ENCODE measurements at places on chromosomes 2 and 18.
A peak's percentile ranks its signal among the peaks of the same experiment; 100 is the strongest.

DNA sequence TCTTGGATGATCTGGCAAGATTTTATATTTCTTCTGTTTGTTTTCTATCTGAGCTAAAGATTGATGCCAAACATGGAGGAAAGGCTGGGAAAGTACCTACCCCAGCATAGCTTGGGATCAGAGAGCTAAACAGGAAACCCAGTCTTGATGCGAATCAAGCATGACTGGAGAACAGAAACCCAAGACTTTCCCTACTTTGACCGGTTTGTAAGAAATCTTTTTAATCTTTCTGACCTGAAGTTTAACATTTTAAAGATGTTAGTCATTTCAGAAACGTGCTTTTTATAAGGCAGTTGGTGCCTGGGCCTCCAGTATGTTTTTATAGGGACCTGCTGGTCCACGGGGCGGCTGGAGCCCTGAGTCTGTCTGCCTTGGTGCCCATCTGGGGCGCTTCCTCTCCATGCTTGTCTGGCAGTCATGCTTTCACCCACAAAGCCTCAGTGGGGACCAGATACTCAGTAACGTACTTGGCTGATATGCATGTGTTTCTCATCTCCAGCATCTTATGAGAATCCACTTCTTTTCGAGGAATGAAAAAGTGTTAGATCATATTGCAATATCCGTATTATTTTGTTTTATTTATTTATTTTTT, 266.5 kb downstream of the PTGR3 start:
- no peak for DNase-seq

DNA sequence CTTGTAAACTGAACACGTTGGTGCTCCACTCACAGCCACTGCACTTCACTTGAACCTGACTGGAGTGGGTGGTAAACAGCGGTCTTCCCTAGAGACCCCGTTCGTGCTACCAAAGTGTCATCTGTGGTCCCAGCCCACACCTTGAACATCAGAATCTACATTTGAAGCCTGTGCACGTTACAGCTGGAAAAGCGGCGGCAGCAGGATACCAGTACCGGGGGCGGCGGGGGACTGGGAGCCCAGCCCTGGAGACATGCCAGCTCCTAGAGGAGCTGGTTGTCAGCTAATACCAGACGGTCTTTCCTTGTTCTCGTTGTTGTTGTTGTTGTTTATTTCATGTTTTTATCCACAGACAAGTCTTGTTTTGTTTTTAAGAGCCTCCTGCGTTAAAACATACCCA, 156.7 kb downstream of the WDSUB1 start:
- no peak for DNase-seq

DNA sequence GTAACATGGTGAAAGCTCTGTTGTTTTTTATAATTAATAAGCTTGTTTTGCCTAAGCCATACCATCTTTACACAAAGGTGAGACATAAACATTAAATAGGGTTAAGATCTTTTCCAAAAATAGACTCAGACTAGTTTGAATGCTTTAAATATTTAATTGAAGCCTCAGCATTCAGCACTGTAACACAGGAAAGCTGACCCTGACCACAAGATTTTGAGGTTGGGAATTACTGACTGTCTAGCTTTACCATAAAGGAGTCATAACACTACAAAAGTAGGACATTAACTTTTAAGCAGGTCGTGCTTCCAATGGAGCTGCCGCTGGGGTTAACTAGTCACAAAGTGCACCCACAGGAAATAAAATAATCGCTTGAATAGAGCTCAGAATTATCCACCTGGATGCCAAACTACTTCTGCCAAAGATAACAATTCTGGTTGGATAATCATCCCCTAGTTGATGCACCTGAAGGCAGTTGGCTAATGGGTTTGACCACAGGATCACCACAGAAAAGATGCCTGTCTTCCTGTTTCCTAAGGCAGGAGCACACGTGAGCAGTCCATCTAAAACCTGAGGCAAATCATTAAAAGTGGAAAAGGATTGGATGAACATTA, 106.2 kb downstream of the COBLL1 start:
- no peak for DNase-seq

- no peak for DNase-seq
Observed at GRCh38 chr2:24210106-24210455, 35.2 kb downstream of the FAM228A start.

GRCh38 chr2:78383576-78383975, 641.9 kb upstream of the REG3G start:
- DNase-seq, result no peak

GRCh38 chr2:200616656-200617055, 30.8 kb downstream of the AOX1 start:
- DNase-seq, result peak; percentile 33

GRCh38 chr2:178860551-178860950, 53.3 kb upstream of the TTN start:
- no peak for DNase-seq

GRCh38 chr2:860259-860855, 90.3 kb upstream of the SNTG2 start:
- no peak for DNase-seq

DNA sequence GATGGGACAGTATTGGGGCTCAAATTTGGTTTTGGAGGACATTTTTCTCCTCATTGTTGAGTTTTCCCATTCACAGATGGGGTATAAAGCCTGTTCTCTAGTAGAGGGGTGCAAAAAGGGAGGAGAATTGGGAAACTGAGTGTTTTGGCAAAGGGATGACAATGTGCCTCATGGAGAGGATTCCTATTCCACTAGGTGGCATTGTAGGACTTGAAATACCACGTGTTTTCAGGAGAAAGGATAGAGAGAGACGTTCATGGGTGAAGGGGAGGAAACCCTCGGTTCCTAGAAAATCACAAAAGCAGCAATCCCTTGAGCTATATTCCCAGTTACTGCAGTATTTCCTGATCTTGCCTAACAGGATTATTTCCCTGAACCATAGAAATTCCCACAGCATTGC, 113.7 kb upstream of the SRD5A2 start:
- no peak for DNase-seq

DNA sequence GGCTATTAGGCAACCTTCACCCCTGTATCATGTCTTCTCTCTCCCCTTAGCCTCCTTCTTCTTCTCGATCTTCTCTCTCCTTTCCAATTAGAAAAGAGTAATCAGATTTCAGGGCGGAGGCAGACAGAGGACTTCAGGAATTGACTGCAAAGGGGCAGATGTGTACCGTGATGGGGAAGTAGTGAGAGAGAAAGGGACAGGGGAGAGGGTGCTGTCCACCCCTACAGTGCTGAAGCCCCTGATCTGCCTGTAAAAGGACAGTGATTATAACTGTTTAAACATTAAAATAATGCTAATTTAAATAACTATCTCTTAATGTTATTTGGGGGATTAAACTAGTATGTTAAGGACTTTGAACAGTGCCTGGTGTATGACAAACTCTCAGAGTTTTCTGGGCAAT, 178.5 kb downstream of the ACTR3 start:
- peak; percentile 3 for DNase-seq

DNA sequence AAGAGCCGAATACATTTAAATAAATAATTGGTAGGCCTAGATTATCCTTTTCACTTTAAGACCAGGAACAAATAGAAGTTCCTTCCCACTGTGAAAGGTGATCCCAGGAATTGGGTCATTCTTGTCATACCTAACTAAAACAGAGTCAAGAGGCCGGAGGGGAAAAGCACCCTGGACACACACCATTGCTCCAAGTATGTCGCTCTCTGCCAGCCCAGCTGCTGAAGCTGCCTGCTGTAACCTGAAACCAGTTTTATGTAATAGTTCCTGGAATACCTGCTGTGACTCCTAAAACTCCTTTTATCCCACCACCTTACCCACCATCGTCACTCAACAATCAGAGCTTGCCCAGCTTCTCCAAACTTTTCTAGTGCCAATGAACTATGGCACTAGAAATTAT, 217.1 kb downstream of the PTPRM start:
- no peak for DNase-seq

GRCh38 chr2:207334624-207335371, 169.1 kb upstream of the KLF7 start:
- DNase-seq, result peak; percentile 32

DNA sequence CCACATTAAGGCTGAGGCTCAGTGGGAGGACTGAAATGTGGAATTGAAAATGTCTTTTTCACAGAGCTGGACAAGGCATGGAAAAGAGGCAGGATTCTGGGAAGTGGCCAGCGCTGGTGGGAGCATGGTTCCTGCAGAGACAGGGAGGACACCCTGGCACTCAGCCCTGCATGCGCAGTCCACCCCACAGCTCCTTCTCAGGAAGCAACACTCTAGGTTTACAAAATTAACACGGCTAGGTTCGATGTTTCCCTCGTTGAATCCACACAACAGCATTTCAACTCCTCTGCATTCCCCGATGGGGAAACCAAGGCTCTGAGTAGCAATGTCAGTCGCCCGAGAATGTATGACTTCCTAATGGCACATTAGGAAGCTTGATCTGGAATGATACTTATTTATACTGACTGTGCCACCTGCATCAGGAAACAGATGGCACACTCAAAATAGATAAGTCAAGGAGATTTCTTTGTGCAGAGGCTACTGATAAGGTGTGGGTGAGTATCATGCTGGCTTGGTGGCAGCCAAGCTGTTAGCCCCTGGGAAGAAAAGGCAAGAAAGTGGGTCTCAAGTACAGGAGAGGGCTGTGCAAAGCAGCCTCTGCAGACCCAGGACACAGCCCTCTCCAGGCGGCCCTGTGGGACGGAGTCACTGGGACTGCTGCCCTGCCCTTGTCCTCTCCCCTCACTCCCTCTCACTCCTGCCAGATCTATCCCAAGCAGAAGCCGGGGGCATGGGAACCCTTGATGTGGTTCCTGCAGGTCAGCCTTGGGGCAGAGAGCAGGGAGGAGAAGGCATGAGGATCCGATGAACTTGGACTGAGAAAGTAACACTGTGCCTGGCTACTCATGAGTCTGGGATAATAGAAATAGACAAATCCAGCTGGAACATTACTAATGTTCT, 158.4 kb upstream of the FHL2 start:
- DNase-seq, result no peak

DNA sequence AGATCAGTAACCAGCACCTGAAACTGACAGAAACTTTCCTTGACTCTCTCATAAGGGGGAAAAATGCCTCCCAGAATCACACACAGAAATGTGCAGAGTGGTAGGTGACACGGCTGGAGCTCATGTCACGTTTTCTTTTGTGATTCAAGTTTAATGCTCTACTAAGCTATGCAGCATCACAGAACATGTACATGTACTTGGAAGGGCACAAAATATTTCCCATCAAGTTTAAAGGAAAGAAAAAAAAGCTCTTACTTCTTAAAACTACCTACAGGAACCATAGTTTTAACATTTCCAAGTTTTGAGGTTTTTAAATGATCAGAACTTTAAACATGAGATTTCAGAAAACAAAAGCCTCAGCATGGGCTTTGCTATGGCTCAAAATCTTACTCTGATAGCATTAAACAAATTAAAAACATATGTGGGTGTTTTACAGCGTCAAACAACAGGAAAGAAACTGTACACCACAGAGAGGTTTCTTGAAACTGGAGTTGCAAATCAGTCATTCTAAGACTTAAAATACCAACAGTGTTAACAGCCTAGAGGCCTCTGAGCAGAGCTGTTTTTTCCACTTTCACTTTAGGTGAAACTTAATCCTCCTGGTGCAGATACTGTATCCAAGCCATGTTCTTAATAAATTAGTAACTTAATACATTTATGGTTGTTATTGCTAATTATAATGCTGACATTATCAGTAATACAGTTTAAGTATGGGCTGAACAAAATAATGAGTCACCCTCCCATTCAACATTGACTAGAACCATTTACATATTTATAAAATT, 30.1 kb downstream of the MBP start:
- DNase-seq, result no peak

DNA sequence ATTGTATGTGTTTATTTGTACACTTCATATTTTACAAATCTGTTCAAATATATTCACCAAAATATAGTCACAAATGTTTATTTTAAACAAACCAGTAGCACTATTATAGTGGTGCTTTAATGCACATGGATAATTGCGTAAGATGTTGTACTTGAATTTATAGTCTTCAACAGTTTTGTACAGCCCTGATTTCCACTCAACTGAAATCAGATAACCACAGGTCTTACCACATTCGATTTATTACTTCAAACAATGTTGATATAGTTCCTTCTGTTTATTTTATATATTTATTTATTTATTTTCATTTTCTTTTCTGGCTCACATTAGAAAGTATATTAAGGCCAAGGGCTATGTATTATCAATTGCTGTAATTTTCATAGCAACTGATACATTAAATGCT, 99.4 kb upstream of the ZNF804A start:
- no peak for DNase-seq

DNA sequence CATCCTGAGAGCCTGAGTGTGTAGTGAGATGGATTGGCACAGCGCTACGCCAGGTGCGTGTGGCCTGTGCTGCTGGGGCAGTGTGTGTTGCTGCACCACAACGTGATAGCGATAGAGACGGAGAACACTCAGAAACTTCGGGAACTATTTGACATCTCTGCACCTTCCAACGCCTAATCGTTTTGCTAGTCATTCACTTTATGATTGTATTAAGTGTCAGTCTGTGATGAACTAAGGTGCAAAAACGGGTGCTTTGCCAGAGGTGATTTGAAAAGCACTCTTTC, 26.0 kb upstream of the IGFBP2 start:
- DNase-seq, result no peak

- DNase-seq, result no peak
Observed at GRCh38 chr18:64127172-64127571, 21.7 kb downstream of the LINC00305 start.

DNA sequence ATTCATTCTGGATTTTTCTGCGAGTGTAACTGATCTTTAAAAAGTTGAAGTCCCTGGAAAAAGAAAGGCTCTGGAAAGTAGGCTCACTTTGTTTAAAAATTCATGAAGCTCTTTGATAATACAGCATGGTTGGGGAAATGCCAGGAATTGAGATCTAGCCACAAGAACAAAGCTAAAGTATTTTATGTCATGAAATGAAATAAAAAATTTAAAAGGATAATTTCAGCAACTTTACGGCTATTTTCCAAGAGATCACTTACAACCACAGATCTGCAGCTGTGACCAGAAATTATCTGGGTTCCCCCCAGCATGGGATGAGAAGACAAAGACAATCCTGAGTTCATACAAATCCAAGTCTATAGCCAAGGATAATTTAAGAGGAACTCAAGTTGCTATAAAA, 25.3 kb upstream of the RFX8 start:
- DNase-seq, result no peak

DNA sequence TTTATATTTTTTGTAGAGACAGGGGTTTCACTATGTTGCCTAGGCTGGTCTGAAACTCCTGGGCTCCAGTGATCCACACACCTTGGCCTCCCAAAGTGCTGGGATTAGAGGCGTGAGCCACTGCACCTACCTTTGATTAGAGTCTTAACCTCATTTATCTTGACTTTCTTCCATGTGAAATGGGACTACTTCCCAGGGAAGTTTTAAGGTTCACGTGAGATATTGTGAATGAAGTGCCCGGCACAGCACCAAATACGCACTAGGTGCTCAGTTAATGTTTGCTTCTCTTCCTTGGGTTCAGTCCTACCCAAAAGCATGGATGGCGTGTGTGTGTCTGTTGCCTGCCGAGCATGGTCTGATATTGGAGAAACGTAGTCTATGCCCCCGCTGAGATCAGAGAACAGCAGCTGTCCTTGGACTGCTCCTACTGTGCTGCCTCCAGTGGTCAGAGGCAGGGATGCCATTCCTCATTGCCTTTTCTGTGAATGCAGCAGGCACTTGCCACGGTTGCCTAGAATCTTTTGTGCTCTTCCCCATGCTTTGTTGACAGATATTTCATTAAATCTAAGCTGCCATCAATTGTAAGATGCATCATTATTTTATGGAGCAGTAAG, 12.3 kb upstream of the TFCP2L1 start:
- DNase-seq, result peak; percentile 59

GRCh38 chr18:59643740-59644139, 53.5 kb downstream of the CCBE1 start:
- no peak for DNase-seq

All from suppressor macrophage (primary cell).